ENCODE measurements at places on chromosomes 7 and 10. TPM values are rescaled to one million over a fixed set of nuclear protein-coding genes. Genes with fewer than 3 reads are reported as not detected.
A peak's percentile ranks its signal among the peaks of the same experiment; 100 is the strongest.

DNA sequence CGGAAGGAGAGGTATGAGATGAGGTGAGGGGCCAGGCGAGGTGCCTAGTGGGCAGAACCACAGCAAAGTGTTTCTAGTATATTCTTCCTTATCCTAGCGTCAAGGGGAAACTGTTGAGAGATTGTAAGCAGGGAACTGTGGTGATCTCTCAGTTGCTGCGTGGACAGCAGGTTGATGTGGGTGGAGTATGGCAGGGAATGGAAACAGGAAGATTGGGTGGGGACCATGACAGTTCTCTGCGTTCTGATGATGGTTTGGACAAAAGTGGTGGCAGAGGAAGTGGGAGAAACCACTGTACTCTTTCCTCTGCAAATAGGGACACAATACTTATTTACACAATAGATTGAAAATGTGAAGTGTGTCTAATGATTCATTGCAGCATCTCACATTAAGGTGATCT, 191.5 kb upstream of the GRB10 start:
- no peak for DNase-seq

GRCh38 chr7:131224996-131225395, 102.7 kb upstream of the MKLN1 start:
- DNase-seq, result no peak

- no peak for DNase-seq
Measured at GRCh38 chr10:120657371-120657770, 193.8 kb upstream of the WDR11 start.

GRCh38 chr7:36986511-36986933, 262.2 kb upstream of the AOAH start:
- DNase-seq, result no peak

GRCh38 chr10:3062502-3063186, 4.7 kb upstream of the PFKP start:
- no peak for DNase-seq

DNA sequence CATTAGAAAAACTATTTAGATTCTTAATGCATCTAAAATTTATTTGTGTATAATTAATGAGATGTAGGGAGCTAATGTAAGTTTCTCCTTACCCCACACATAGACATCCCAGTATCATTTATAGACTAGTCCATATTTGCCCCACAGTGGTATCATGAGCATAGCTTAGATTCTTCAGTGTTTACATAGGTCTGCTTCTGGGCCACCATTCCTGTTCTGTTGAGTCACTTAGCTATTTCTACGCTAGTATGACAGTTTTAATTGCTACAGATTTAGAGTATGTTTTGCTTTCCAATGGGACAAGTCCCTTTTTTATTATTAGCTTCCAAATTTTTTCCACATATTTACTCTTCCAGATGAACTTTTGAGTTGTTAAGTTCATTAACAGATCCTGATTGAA, 69.4 kb downstream of the MCMBP start:
- DNase-seq, result no peak

DNA sequence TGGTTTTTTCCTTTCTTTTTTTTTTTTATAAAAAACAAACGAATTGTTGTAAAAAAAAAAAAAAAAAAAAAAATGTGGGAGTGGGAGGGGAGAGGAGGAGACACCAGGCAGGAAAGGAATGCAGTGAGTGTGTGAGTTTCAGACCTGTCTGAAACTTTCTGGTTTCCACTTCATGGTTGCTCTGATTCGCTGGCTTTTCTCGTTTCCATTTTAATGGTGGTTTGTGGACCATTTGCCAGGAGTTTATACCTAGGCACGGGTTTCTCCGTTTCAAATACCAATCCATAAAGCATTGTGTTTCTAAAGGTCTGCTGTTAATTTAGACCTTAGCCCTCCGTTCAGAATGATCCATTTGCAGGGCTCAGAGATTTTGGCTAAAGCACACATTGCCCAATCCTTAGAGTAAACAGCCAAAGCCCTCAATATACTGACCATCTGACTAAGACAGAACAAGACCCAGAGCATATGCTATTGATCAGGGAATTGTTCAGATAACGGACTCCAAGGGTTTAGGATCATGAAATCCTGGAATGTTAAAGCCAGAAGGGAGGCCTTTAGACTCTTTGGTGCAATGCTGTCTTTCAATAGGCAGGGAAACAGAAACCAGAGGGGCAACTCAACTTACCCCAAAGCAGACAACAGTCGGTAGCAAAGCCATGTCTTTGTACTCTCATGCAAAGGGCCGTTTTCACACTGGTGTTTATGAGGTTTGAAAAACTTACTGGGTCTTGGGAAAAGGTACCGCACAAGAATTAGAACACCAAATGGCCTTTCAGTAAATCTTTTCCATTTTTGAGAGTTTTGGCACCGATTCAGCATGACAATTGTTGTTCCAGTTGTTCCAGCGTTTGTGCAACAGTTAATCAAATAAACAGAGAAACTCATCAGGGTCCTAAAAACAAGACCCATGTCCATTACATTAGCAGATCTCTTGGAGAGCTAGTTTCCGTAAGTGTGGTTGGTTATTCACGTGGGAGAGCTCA, 94.3 kb upstream of the AGBL3 start:
- no peak for DNase-seq

DNA sequence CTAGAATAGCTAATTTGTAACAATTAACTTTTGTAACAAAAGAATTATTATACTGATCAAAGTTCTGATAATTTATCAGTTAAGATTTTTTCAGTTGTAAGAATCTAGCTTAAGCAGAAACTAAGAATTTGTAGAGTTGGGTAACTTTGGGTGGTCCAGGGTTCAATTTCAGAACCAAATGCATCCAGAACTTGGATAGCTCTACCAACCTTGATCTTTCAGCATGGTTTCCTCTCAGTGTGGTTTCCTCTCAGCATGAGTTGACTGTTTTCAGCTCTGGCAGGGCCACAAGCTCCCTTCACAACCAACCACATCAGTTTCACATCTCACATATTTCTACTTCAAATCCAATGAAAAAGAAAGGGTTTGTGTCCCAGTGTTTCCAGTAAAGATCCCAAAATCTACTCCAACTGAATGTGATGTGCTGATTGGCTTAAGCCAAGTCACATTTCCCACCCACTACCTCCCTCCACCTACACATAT, 3.3 kb upstream of the FAS start:
- no peak for DNase-seq

DNA sequence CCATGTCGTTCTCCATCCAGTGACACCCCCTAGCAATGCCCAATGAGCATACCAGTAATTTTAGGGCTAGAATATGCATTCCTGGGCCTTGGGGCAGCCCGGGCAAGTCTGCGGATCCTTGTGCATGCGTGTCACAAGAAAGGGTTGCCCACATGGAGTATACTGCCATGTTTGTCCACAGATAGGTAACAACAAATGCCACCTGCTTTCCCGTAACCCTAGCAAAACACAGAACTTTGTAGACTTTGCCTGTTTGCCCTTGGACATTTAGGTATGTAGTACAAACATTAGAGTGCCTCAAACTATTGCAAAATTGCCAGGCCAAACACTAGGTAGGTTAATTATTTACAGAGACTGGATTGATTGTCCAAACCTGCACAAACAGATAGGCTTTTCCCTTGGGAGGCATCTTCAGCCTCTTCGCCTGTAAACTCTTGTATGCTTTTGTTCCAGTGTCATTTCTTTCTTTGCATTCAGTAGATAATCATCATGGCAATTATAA, 117.0 kb downstream of the ADCY1 start:
- peak; percentile 35 for DNase-seq

DNA sequence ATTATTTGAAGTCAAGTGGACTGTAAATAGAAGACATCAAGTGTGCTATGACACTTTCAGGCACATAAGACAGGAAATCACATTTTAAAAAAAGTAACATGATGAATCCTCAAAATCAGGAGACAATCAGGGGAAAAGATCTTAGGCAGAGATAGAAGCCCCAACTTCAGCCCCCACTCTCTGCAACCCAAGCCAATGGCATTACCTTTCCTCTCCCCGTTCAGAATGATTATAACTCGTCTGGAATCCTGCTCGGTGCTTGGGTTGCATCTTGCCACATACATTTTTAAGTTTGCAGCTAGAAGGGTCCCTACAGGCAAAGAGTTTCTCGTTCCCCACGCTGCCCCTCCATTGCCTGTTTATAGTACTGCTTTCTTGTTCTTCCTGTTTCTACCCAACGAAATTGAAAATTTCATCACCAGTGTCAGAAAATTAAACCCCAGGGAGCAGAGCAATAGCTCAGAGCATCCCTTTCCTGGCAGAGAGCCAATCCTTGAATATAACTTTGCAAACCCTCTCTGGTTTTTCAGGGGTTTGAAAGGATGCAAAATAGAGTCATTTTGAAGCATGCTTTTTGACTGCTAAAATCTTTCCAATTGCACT, 260.5 kb upstream of the AOAH start:
- no peak for DNase-seq

GRCh38 chr10:1657479-1657878, 79.8 kb downstream of the ADARB2 start:
- DNase-seq, result no peak

DNA sequence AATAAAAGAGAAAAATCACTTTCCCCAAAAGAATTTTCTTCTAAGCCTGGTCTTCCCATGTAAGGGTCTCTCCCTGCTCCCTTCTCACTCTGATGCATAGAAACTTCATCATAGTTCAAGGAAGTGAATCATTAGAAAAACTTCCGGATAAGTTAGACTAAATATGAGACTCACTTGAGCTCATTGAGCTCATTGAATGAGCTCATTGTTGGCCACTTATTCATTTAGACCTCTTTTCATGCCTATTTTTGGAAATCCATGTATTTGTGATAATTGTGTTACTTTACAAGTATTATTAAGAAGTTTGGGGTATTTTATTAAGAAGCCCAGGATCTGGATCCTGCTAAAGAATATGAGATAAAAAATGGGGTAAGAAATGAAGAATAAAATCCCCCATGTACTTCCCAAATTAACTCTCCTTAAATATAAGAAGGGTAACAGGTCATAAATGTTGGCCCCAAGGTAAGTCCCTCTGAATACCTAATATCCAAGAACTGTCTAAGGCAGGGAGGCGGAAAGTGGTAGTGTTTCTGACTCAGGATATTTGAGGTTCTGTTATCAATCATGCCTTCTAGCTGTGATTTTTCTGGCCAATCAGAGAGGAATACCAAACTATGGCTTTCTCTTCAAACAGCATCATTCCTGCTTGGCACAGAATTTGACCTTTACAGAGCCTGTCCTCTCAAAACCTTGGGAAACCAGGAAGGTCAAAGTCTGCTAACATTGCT, 236.5 kb upstream of the PTN start:
- no peak for DNase-seq

- no peak for DNase-seq
Measured at GRCh38 chr7:34240417-34240816, 335.1 kb downstream of the BMPER start.

DNA sequence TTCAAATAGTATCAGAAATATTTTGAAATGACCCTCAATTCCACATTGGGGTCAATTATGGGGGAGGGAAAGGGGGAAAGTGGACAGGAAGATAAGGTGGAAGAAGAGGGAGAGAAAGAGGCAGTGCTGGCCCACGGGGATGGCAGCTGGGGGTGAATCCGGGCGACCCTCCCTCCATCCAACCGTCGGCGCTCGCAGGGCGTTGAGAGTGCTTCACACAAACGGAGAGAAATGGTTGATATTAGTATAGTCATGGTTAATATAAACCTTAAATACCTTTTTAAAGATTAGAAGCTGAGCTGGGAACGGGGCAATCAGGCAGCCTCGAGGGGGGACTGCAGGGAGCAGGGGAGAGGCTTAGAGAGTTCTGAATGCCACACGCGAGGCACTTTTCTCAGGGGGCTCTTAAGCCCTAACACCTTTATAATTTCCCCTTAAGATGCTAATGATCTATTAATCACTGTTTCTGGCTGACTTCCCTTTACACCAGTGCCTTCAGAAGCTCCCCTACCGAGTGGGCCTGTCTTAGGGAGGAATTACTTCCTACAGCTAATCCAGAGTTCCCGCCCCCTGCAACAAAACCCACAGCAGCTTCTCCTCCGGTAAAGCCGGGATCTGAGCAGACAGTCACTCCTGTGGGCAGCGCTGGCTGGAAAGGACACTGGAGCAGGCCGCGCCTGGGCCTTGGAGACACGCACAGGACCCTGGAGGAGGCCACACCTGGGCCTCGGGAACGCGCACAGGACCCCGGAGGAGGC, 39.5 kb downstream of the PRKAG2 start:
- no peak for DNase-seq

GRCh38 chr7:50423860-50424259, 26.3 kb downstream of the FIGNL1 start:
- DNase-seq, result no peak

GRCh38 chr7:24812305-24812945, 55.2 kb upstream of the GSDME start:
- peak; percentile 69 for DNase-seq

- peak; percentile 56 for DNase-seq
Measured at GRCh38 chr10:35336921-35337823, 863 bp downstream of the CCNY start.

- no peak for DNase-seq
Measured at GRCh38 chr10:112565434-112566053, 118.5 kb downstream of the VTI1A start.

DNA sequence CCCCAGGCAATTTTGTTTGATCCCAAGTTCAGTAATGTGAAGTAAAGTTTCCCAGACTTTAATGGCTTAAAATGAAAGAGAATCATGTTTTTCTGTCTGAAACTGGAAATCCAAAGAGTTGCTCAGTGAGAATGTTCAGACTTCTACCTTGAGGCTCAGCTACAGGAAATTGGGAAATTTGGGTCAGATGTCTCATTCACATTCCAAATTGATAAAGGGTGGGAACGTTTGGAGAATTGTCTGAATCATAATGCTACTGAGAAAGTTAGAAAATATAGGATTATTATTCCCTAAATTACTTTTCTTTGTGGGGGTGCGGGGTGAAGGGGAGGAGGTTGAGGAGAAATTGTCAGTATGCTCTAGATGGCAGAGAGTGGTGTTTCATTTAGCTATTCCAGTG, 773.9 kb downstream of the LRMDA start:
- DNase-seq, result no peak

DNA sequence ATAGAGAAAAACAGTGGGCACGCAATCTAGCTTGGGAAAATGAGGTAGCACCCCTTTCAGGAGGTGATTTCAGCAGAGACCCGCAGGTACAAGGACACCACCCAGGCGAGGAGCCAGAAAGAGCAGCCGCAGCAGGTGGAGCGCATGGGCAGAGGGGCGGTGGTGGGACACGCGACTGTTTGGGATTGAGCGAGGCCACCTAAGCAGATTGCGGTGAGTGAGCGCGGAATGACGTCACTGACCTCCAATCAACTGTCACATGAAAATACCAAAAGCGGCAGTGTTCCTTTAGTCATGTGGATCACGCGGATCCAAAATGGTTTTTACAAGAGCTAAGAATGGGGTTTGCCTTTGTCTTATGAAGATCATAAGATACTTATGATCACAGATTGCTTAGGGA, 40.2 kb upstream of the SLC26A3 start:
- no peak for DNase-seq

Gene COL26A1
- polyA plus RNA-seq, result 0.76 TPM

Gene MRLN
- polyA plus RNA-seq, result not detected

Gene SLC39A12
- polyA plus RNA-seq, result not detected

Gene FAM25A
- not detected for polyA plus RNA-seq

Gene GJD4
- not detected for polyA plus RNA-seq

Gene CYP2C9
- 1,789 TPM for polyA plus RNA-seq

Gene SLC16A9
- polyA plus RNA-seq, result 0.18 TPM
